ENCODE measurements at places on chromosomes 2 and 18.

DNA sequence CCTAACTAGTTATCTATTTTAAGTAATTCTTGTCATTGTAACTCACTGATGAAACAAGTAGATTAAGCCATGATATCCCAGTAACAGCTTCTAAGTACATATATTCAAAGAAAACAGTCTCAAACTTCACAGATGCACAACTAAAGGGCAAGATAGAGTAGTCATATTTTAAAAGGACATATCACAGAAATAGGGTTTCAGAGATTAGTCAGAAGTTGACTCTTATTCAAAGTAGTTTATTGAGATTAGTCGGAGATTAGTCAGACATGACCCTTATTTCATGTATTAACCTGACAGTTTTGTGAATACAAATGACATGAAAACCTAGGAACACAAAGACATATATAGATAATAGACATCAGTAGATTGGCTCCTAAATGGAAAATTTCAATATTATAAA, 15.9 kb upstream of the CHAC2 start:
- DNase-seq = peak; percentile 41

DNA sequence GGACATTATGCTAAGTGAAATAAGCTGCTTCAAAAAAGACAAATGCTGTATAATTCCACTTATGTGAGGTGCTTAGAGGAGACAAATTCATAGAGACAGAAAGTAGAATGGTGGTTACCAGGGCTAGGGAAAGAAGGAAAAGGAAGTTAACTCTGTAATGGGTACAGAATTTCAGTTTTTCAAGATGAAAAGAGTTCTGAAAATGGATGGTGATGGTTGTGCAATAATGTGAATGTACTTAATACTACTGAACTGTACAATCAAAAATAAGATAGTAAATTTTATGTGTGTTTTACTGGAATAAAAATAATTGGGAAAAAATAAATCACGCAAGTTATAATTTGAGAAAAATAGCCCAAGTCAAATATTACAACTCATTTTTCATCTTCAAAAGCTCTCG, 27.5 kb downstream of the ARHGAP25 start:
- no peak for DNase-seq

DNA sequence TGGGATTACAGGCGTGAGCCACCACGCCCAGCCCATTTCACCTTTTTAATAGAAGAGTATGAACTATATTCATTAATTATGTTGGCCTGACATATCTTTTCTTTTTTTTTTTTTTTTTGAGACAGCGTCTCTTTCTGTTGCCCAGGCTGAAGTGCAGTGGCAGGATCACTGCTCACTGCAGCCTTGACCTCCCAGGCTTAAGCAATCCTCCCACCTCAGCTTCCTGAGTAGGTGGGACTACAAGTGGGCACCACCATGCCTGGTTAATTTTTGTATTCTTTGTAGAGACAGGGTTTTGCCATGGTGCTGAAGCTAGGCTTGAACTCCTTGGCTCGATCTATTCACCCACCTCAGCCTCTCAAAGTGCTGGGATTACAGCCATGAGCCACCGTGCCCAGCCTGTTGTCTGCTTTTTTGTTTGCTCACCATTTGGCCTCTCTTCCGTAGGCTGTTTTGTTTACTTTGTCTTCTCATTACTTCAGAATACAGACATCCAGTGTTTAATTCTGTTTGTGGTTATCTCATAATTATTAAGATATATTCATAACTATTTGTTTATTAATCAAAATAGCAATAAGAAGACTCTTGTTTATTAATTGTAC, 16.3 kb upstream of the CDH2 start:
- no peak for DNase-seq

DNA sequence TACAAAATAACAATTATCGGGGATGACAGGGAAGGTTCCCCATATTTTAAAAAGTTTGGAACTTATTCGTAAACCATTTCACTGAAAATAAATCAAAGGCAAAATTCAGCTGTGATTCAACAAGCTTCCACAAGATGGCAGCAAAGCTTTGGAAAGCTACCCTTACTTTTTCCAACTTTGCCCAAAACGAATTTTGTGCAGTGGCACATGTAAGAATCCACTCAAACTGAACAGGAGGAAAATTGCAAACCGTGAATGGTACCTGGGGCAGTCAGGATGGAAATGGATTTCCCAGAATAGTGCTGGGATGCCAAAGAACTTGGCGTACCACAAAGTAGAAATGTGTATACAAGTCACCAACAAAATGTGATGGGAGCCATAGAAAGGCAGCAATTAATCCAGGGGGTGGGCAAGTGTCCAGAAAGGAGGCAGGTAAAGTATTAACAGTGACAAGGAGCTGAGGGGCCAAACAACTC, 10.7 kb downstream of the RPL31 start:
- DNase-seq = peak; percentile 41

GRCh38 chr18:34740101-34740500, 30.0 kb downstream of the DTNA start:
- DNase-seq = no peak

GRCh38 chr2:6841537-6842287, 24.0 kb downstream of the CMPK2 start:
- DNase-seq = no peak

All from fibroblast of skin of right quadriceps (primary cell).